Osteoblast (primary cell): ENCODE measurements at places on chromosomes 3 and 15. TPM values are rescaled to one million over a fixed set of nuclear protein-coding genes. Genes with fewer than 3 reads are reported as not detected.

Gene CACNA1D
- total RNA-seq, result under 0.01 and 0.29 TPM in 2 replicates

Gene ZBBX
- total RNA-seq, result not detected in 2 replicates

Gene SLTM
- total RNA-seq, result 71.3 and 77.8 TPM in 2 replicates

Gene EEF1AKMT4
- total RNA-seq, result 2.7 and 3.3 TPM in 2 replicates

Gene PCOLCE2
- 19.7 and 21.4 TPM in 2 replicates for total RNA-seq

Gene LRRC49
- 13.0 and 18.1 TPM in 2 replicates for total RNA-seq

Gene IGSF10
- 1.4 and 2.7 TPM in 2 replicates for total RNA-seq

Gene GATM
- total RNA-seq, result 0.59 and 0.72 TPM in 2 replicates

Gene P2RY14
- total RNA-seq, result not detected in 2 replicates

Gene CYP1A2
- not detected in 2 replicates for total RNA-seq

Gene IQCF5
- not detected in 2 replicates for total RNA-seq

Gene DNASE1L3
- total RNA-seq, result not detected in 2 replicates

Gene KBTBD13
- total RNA-seq, result not detected in 2 replicates

Gene SPATA12
- total RNA-seq, result not detected in 2 replicates

Gene ANKUB1
- total RNA-seq, result under 0.01 TPM in 1 of 2 replicates, not detected in the other

Gene CCRL2
- total RNA-seq, result 0.72 and 0.88 TPM in 2 replicates

Gene GCSAM
- under 0.01 and 0.36 TPM in 2 replicates for total RNA-seq

Gene DZIP1L
- total RNA-seq, result 32.7 and 42.3 TPM in 2 replicates

Gene PLSCR2
- not detected in 2 replicates for total RNA-seq

Gene GOLGA6B
- not detected in 2 replicates for total RNA-seq

Gene SI
- total RNA-seq, result not detected in 2 replicates

Gene IL17RB
- under 0.01 and 0.29 TPM in 2 replicates for total RNA-seq

Gene FBXO40
- not detected in 2 replicates for total RNA-seq

Gene DISP2
- 0.29 and 0.36 TPM in 2 replicates for total RNA-seq

Gene STRIT1
- not detected in 2 replicates for total RNA-seq

Gene CCR8
- not detected in 2 replicates for total RNA-seq

Gene MUC4
- total RNA-seq, result not detected in 2 replicates

Gene TTC21A
- total RNA-seq, result 6.9 and 8.5 TPM in 2 replicates
